ENCODE measurements at places on chromosomes 16 and 17.

- DNase-seq: peak; percentile 23
Measured at GRCh38 chr16:69286941-69287713, 24.0 kb upstream of the VPS4A start.

DNA sequence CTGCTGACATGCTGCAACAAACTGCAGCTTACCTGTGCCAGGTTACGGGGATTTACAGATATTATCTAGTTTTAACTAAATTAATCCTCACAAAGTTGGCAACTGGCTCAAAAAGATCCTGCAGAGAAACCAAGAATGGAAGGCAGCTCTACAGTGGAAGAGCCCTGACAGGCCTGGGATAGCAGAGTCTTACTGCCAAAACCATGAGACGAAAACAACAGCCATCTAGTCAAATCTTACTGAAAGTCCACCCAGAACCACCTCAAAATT is 8.1 kb downstream of the USP36 start:
- no peak for DNase-seq

- DNase-seq: no peak
Measured at GRCh38 chr17:41530062-41531048, 2.2 kb upstream of the KRT19 start.

- peak; percentile 77 for DNase-seq
Measured at GRCh38 chr17:57440522-57441269, 184.4 kb downstream of the MSI2 start.

- DNase-seq: no peak
Measured at GRCh38 chr16:58034774-58035173, 9.2 kb downstream of the MMP15 start.

GRCh38 chr17:32854832-32855389 is 22.0 kb downstream of the MYO1D start:
- DNase-seq: no peak
